ENCODE measurements at places on chromosomes 16 and 17.

DNA sequence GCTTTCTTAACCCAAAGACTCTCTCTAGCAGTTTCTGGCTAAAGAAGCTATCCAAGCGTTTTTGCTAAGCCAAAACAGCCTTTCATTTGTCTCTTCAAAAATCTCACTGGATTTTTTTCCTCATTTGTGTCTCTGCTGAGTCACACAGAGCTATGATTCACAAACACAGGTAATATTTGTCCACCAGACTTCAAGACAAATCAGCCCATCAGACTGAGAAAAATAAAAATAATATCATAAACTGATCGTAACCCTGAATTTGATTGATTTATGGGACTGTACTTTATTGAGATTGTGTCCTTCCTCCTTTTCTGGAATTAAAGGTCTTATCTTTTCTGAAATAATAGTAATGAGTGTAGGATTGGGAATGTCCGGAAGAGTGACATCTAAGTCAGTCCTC lies 25.8 kb downstream of the TRIM16 start:
- DNase-seq: no peak

- peak; percentile 85 for DNase-seq
Measured at GRCh38 chr16:67177743-67178699, 5.7 kb downstream of the MATCAP1 start.

GRCh38 chr16:10126686-10127085 lies 55.5 kb downstream of the GRIN2A start:
- no peak for DNase-seq

- no peak for DNase-seq
Measured at GRCh38 chr16:19583665-19584300, 28.3 kb downstream of the VPS35L start.

GRCh38 chr16:46701615-46702014 lies 12.2 kb downstream of the ORC6 start:
- DNase-seq: no peak

DNA sequence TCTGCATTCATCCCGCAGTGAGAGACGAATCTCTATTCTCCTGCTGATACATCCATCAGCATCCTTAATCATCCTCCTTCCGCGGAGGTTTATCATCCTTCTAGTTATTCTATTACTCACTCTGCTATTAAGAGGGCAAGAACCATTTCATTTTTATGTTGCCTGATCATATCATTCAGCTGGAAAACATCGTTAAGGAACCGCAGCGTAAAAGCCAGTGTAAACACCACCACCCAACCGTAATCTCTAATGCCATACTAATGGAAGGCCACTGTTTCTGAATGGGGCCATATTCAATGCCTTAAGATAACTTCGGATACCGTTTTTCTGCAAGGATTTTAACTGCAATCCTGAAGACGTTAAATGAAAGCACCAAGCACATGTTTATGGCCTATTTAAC lies 36.7 kb upstream of the ERCC4 start:
- no peak for DNase-seq

DNA sequence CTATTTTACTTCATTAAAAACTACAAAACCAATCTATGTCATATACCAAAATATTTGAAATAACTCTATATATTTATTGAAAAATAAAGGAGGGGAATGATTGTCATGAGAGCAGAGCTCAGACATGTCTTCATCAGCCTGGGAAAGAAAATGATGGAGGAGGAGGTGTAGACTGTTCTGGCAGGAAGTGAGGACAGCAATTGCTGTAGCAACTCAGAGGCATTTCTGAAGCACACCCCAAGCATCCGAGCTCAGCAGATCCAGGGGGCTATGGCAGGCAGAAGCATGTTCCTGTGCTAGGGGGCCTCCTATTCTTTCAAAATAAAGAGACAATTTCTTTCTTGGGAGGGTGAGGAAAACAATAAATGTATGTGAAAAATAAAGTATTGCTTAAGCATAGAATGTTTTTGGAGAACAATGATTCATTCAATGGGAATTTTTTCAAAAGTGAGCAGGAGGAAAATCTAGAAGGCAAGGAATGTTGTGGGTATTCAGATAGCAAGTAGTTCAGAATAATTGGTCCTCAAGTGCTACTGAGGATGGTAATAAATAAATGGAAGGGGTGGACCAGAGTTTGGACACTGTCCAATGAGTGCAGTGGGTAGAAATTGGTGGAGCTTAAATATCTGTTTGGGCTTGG lies 383.4 kb downstream of the CDH11 start:
- DNase-seq: no peak

DNA sequence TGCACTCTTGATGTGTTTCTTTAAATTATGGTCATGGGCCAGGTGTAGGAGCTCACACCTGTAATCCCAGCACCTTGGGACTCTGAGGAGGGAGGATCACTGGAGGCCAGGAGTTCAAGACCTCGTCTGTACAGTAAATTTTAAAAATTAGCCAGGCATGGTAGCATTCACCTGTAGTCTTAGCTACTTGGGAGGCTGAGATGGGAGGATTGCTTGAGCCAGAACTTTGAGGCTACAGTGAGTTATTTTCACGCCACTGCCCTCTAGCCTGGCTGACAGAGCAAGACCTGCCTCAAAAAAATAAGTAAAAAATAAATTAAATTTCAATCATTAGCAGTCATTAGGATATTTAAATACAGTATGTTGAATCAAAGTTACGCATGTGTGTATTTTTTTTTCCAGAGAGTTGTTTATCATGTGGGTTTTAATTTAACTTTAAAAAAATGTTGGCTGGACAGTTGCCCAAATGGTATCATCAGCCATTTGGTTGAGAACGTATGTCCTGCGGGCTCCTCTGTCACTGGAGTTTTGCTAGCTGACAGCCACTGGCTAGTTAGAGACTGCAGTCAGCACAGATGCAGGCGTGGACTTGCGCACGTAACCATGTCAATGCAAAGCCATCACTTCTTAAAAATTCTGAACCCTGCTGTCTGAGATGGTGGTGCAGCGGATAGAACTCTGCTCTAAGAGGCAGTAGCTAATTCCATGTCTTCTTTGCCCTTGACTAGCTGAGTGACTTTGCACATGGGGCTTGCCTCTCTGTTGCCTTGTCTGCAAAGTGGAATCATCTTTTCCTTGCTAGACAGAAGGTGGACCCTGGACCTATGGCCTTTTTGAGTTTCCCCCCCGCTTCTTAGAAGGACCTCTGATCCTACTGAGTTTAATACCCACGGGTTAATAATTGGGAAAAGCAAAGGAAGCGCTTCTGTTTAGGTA lies 40.0 kb downstream of the MAPT start:
- DNase-seq: no peak

DNA sequence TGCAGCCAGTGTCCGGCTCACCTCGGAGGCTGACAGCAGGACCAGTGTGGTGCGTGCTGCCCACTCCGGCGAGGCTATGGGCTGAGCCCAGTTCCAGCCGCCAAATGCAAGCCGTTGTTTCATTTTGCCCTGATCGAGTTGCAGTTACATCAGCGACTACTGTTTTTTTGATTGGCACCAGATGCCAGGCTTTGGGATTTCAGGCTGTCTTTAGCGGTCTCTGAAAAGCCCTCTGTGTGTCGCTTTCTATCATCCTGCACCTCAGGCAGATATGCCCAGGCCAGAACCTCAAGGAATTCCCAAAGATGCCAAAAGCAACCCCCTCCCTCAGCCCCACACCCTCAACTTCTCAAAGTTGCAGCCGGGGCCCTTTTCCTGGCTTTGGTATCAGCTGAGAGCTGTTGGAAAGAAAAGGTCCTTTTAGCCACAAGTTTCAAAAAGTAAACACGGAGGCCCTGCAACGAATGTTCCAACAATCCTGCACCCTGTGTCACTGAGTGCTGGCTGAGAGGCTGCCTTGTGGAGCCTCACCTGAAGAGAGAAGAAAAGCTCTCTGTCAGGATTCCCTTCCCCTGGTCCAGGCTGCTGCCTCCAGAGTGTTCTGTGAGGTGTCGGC lies 58.9 kb downstream of the WWP2 start:
- DNase-seq: no peak

- peak; percentile 3 for DNase-seq
Measured at GRCh38 chr16:26952411-26952810, 114.3 kb upstream of the C16orf82 start.

- no peak for DNase-seq
Measured at GRCh38 chr17:57329380-57330214, 73.3 kb downstream of the MSI2 start.

- no peak for DNase-seq
Measured at GRCh38 chr16:85733155-85733838, 17.6 kb downstream of the C16orf74 start.

DNA sequence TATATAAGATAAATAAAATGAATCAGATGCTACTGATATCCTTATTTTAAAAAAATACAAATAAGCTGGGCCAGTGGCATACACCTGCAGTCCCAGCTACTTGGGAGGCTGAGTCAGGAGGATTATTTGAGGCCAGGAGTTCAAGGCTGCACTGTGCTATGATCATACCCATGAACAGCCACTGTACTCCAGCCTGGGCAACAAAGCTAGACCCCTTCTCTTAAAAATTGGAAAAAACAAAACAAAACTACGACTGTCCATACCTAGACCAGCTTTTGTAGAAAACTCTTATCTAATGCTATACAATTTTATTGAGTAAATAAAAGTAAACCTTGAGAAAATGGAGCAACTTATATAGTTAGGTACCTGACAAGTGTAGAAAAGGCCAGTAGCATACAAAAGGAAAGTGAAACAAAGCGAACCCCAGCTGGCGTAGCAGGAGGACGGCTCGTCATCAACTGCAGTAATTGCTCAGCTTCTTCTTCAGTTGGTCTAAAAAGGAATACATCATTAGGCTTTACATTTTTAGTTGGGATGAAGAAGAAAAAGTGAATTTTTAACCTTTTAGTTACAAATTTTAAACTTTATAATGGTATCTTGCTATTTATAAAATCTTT lies 23.6 kb downstream of the INTS2 start:
- no peak for DNase-seq

GRCh38 chr16:50448522-50448921 lies 79.7 kb upstream of the BRD7 start:
- no peak for DNase-seq

DNA sequence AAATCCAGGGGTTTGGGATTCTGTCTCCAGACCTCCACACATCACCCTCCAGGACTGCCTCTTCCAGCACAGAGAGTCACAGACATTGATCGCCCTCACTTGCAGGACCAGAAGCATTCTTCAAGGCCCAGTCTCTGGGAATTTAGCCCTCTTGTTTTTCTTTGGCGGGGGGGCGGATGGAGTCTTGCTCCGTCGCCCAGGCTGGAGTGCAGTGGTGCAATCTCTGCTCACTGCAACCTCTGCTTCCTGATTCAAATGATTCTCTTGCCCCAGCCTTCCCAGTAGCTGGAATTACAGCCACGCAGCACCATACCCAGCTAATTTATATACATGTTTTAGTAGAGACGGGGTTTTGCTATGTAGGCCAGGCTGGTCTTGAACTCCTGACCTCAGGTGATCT lies 8.5 kb upstream of the ITGAL start:
- no peak for DNase-seq

- DNase-seq: no peak
Measured at GRCh38 chr17:77527836-77528505, 387.2 kb downstream of the SEC14L1 start.

DNA sequence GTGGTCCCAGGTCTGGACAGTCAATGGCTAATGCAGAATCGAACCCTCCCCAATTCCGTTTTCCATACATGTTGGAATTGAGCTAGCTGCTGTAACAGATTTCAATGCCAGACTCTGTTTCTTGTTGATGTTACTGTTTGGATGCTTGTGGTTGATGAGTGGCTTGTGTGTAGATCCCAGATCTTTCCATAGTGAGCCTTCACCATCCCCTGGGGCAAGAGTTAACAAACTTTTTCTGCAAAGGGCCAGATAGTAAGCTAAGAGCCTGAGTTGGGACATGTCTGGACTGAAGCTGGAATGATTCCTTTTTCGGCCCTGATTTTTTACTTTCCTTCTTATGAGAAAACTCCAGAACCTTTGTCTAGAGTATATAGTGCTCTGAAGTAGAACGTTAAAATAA lies 296.3 kb downstream of the CPPED1 start:
- no peak for DNase-seq

GRCh38 chr17:15012351-15012980 lies 252.7 kb downstream of the PMP22 start:
- DNase-seq: no peak

GRCh38 chr16:84182680-84183571 lies 3.9 kb downstream of the TAF1C start:
- DNase-seq: no peak

DNA sequence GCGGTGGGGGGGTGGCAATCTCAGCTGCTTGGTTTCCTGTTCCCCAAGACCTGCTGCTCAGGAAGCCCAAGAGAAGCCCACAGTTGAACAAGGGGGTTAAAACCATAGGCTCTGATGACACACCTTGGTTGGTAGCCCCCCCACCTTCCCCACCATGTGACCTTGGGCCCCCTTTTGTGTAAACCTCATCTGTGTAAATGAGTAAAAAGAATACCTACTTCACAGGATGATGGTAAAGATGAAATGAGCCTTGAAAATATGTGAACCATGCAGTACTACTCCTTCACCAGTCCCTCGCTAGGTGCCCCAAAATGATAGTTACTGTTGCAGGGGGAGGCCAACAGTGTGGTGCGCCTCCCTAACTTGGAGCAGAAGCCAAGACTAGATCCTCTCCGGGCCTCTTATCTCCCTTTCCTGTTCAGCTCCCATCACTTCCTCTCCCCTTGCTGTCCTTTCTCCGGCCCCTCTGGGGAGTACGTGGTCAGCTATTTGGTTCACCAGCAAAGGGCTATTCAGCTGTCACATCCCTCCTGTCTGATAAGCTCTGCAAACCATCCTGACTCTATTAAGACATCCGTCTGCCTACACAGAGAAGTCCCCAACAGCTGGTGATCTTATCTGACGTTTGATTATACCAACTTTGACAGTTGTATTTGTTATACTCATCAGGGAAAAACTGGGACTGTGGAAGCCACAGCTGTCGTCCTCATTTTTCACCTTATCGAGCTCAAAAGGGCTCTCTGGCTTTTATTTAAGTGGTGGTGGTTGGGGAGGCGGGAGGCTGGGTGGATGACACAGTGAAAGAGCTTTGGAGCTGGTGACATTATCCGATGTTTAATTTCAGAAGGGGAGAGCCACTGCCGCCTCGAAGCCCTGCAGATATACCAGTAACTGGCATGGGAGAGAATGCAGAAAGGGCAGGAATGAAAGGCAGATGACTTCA lies 19.9 kb downstream of the DCAKD start:
- no peak for DNase-seq

DNA sequence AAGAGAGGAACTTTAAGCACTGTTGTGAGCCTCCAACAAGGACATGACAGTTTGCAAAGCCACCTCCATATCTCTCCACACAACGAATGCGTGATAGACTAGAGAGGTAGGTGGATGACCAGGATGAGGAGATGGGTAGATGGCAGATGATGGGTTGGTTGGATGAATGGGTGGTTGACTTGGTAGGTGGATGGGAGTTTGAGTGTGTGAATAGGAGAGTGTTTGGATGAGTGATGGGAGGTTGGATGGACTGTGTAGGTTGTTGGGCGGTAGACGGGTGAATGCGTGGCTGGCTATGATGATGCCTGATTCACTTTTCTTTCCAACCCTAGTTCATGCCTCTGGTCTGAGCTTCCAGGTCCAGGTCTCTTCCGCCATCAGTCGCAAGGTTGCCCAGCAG lies 4.1 kb downstream of the CDH16 start:
- no peak for DNase-seq

GRCh38 chr16:56340416-56340815 lies 84.9 kb downstream of the AMFR start:
- DNase-seq: no peak

GRCh38 chr16:85446951-85447692 lies 166.0 kb upstream of the GSE1 start:
- no peak for DNase-seq

Measured in NCI-H1105 (cell line).